Large intestine (tissue), 12 donors: ENCODE measurements at places on chromosomes 1 and 21. TPM values are rescaled to one million over a fixed set of nuclear protein-coding genes. Genes with fewer than 3 reads are reported as not detected.

The ANKRD45 gene
- 0.34 TPM for polyA plus RNA-seq

The PPP1R12B gene
- polyA plus RNA-seq: 51.8 TPM

The RGS18 gene
- polyA plus RNA-seq: 4.1 TPM

The TSSK3 gene
- polyA plus RNA-seq: 6.1 TPM

The B3GALT2 gene
- 4.9 TPM for polyA plus RNA-seq

GRCh38 chr1:54118704-54119103 is 34.1 kb downstream of the CDCP2 start:
- H3K27me3 ChIP-seq: peaks cover 2% of the 10 kb centered on the region
- H3K4me3 ChIP-seq: no peak overlapping the region
- no peaks in the 10 kb centered on the region for H3K36me3 ChIP-seq
- H3K4me1 ChIP-seq: peaks cover 8% of the 10 kb centered on the region
- no peak overlapping the region for H3K27ac ChIP-seq
- DNase-seq: no peak

The RASAL2 gene
- 17.0 TPM for polyA plus RNA-seq

The SMIM1 gene
- 66.0 TPM for polyA plus RNA-seq

The APOBEC4 gene
- polyA plus RNA-seq: 0.09 TPM

GRCh38 chr1:157626099-157626498 is 28.2 kb upstream of the FCRL4 start:
- DNase-seq: peak; percentile 7
- no peak overlapping the region for H3K4me3 ChIP-seq
- peaks cover 11% of the 10 kb centered on the region for H3K27me3 ChIP-seq
- H3K4me1 ChIP-seq: no peaks in the 10 kb centered on the region

DNA sequence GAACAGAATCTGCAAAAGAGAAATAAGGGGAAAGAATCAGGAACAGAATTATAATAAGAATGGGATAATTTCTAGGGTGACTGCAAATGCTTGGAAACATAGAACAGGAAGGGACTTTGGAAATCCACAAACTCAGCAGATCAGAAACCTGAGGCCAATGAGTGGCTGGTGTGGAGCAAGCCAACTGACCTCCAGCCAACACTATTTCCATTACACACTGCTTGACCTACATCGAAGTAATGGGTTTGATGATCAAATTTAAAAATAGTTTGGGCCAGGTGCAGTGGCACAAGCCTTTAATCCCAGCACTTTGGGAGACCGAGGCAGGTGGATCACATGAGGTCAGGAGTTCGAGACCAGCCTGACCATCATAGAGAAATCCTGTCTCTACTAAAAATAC is 284.9 kb downstream of the GRIK1 start:
- no peak overlapping the region for H3K4me3 ChIP-seq
- no peak for DNase-seq
- no peaks in the 10 kb centered on the region for H3K36me3 ChIP-seq
- no peak overlapping the region for H3K27ac ChIP-seq
- peaks cover 3% of the 10 kb centered on the region for H3K27me3 ChIP-seq

GRCh38 chr1:105427543-105427942 is 1628.9 kb upstream of the PRMT6 start:
- no peaks in the 10 kb centered on the region for H3K27me3 ChIP-seq
- H3K36me3 ChIP-seq: no peaks in the 10 kb centered on the region
- no peak overlapping the region for H3K4me3 ChIP-seq
- DNase-seq: no peak
- no peak overlapping the region for H3K27ac ChIP-seq
- H3K4me1 ChIP-seq: no peaks in the 10 kb centered on the region

The ZBED6 gene
- 18.6 TPM for polyA plus RNA-seq

The ZFP69 gene
- 4.5 TPM for polyA plus RNA-seq

GRCh38 chr1:172429331-172430127 is 9.0 kb downstream of the C1orf105 start:
- no peak overlapping the region for H3K4me3 ChIP-seq
- H3K4me1 ChIP-seq: peaks cover 5% of the 10 kb centered on the region
- H3K27me3 ChIP-seq: no peaks in the 10 kb centered on the region
- peak; percentile 55 for DNase-seq
- H3K27ac ChIP-seq: no peak overlapping the region

- H3K27me3 ChIP-seq: no peaks in the 10 kb centered on the region
- H3K27ac ChIP-seq: no peak overlapping the region
- no peak for DNase-seq
Observed at GRCh38 chr1:179206812-179207211, 22.7 kb downstream of the ABL2 start.

DNA sequence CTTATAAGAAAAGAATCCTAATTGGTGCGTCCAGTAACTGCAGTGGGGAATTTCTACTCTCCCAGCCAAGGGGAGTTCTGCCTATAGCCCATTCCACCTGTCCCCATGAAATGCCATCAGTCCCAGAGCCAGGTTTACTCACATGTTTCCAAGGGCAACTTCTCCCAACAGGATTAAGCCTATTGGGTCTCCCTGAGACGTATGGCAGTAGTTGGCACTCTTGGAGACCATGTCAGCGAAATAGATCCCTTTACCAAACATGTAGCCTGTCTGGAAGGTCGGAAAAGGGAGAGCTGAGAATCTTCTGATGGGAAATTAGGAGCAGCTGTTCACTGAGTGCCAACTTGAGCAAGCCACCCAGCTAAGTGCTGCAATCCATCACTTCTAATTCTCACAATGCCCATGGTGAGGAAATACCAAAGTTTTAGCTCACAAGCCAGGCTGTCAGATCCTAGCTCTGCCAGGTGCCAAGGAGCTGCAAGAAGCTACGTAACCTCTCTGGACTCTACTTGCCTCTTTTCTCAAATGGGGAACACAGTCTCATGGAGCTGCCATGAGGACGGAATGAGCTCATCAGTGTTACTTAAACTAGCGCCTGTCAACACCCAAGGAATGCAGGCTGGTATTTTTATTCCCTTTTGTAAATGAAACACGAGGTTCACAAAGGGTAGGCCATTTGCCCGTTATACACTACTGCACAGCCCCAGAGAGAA is 43.9 kb downstream of the PARP1 start:
- H3K27me3 ChIP-seq: no peaks in the 10 kb centered on the region
- no peak for DNase-seq
- H3K4me3 ChIP-seq: no peak overlapping the region
- no peak overlapping the region for H3K27ac ChIP-seq

The ANKRD65 gene
- 2.6 TPM for polyA plus RNA-seq

DNA sequence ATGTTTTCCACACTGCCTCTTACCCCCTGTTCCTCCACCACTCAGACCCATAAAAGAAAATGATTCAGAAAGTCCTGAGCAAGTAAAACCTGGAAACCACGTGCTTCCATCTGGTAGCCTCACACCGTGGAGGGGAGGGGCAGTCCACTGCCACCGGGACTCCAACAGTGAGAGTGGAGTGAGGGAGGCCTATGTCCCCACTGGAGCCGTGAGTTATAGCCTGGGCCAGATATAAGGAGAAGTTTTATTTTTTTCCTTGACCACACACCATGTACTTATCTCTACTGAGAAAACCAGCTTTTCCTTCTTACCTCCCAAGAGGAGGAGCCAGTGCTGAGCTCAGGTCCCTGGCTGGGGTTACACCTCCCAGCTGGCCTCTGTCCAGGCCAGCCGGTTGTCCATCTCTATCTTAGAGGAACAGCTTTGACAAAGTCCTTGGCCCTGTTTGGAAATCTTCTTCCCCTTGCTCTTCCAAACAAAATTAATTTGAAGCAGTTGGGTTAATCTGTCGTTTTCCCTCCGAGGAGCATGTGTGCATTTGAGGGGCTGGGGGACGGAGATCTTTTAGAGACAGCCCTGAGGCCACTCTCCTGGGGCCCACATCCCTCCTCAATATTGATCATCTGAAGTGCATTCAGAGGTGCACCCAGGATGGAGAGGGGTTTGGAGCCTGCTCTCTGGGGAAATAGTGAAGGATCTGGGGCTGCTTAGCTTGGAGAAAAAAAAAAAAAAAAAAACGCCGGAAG is 49.1 kb upstream of the SERBP1 start:
- H3K27me3 ChIP-seq: no peaks in the 10 kb centered on the region
- DNase-seq: peak; percentile 64
- H3K36me3 ChIP-seq: no peaks in the 10 kb centered on the region
- H3K27ac ChIP-seq: peak overlapping the region; percentile 20

The OR10J1 gene
- polyA plus RNA-seq: not detected

GRCh38 chr1:72281637-72282270 is 585 bp downstream of the NEGR1 start:
- peak overlapping the region; percentile 41 for H3K4me3 ChIP-seq
- no peak for DNase-seq
- peak overlapping the region; percentile 32 for H3K27ac ChIP-seq
- H3K4me1 ChIP-seq: no peaks in the 10 kb centered on the region
- H3K36me3 ChIP-seq: no peaks in the 10 kb centered on the region

GRCh38 chr1:205976708-205977401 is 26.3 kb downstream of the RAB7B start:
- H3K36me3 ChIP-seq: no peaks in the 10 kb centered on the region
- peak; percentile 45 for DNase-seq

- no peak for DNase-seq
- H3K27ac ChIP-seq: no peak overlapping the region
- no peaks in the 10 kb centered on the region for H3K27me3 ChIP-seq
Observed at GRCh38 chr1:9009438-9010370, 16.5 kb downstream of the SLC2A7 start.

DNA sequence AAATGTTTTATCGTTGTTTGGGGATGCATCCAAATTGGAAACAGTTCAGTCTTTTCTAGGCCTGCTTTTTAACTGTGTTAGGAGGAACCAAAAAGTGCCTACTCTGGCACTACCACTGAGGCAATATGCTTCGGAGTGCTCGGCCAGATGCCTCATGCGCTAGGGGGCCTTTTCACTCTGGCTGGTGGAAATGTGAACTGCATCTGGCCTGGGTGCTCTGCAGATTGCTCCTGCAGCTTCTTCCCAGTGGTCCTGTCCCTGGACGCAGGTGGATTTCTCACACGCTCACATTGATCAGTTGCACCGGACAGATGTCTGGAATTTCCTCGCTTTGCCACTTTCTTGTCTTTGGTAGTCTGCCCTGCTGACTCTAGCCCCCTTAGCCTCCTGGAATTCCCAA is 330.2 kb upstream of the FMN2 start:
- no peak for DNase-seq
- no peaks in the 10 kb centered on the region for H3K4me1 ChIP-seq
- H3K4me3 ChIP-seq: no peak overlapping the region
- no peaks in the 10 kb centered on the region for H3K27me3 ChIP-seq
- H3K27ac ChIP-seq: no peak overlapping the region

The MAP1LC3C gene
- 0.72 TPM for polyA plus RNA-seq

GRCh38 chr1:29162476-29163138 is 19.1 kb downstream of the SRSF4 start:
- no peak overlapping the region for H3K4me3 ChIP-seq
- peaks cover 44% of the 10 kb centered on the region for H3K4me1 ChIP-seq
- H3K27ac ChIP-seq: peak overlapping the region; percentile 8
- H3K36me3 ChIP-seq: peaks cover 50% of the 10 kb centered on the region
- no peak for DNase-seq
- H3K27me3 ChIP-seq: no peaks in the 10 kb centered on the region

- no peak for DNase-seq
- no peak overlapping the region for H3K4me3 ChIP-seq
- H3K27ac ChIP-seq: no peak overlapping the region
- no peaks in the 10 kb centered on the region for H3K4me1 ChIP-seq
- peaks cover 5% of the 10 kb centered on the region for H3K36me3 ChIP-seq
Observed at GRCh38 chr1:219189021-219189824, 15.5 kb downstream of the LYPLAL1 start.

DNA sequence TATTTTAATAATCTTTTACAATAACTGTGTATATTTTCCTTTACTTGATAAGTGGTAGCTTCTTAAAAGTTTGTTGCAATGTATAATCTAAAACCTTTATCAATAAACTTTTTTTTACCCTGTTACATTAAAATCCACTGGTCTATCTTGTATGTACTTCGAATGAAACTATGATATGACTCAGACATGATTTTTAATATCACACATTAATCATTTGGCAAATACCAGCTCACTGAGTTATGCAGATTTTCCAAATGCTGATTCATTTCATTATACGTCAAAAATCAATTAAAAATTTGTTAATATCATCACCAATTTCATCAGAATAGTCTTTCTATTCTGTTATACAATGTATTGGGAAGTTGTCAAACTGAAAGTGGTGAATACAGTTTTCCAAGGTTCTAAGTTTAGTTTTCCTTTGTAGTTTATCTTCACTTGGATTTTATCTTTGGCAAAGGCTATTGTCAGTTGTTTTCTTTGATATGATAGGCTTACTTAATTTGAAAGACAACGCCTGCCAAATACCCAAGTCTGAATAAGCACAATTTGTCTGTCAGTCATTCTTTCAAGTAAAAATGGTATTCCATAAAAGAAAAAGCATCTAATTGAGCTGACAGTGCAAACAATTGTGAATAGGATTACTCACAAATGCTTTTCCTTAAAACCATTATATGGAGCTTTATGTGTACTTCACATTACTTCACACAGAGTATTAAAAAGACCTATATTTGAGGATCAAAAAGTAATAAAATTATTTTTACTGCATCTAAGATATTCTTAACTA is 127.0 kb downstream of the NME7 start:
- H3K27ac ChIP-seq: no peak overlapping the region
- no peaks in the 10 kb centered on the region for H3K27me3 ChIP-seq
- no peak overlapping the region for H3K4me3 ChIP-seq
- H3K36me3 ChIP-seq: no peaks in the 10 kb centered on the region

- no peak overlapping the region for H3K27ac ChIP-seq
- no peaks in the 10 kb centered on the region for H3K36me3 ChIP-seq
- DNase-seq: no peak
- no peaks in the 10 kb centered on the region for H3K27me3 ChIP-seq
- H3K4me3 ChIP-seq: no peak overlapping the region
Observed at GRCh38 chr1:89815611-89816010, 5.2 kb upstream of the LRRC8D start.

- no peaks in the 10 kb centered on the region for H3K36me3 ChIP-seq
- H3K27ac ChIP-seq: no peak overlapping the region
Observed at GRCh38 chr1:180916771-180917170, 4.1 kb downstream of the KIAA1614 start.

DNA sequence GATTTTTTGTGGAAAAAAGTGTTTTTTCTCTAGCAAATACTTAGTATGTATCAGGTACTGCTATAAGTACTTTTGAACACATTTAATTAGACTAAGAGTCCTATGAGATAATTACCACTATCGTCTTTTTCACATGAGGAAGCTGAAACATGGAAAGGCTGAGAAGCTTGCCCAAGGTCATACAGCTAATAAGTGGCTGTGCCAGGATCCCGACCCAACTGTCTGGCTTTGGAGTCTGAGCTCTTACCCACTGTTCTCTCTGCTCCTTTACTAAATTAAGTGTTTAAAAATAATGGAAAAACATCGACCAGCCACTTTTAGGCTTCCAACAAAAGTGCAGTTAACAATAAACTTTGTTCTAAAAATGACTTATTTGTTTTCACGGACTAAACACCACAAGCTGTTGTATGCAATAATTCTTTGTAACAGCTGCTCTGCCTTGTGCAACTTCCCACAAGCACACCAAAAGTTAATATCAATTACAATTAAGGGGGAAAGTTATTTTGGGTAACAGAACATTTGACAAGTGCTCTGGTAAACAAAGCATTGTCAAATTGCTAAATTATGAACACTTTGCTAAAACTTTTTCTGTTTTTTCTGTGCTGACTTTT is 75.7 kb downstream of the CRB1 start:
- no peaks in the 10 kb centered on the region for H3K27me3 ChIP-seq
- DNase-seq: no peak
- no peak overlapping the region for H3K27ac ChIP-seq
- H3K4me3 ChIP-seq: no peak overlapping the region
- no peaks in the 10 kb centered on the region for H3K36me3 ChIP-seq
- H3K4me1 ChIP-seq: no peaks in the 10 kb centered on the region

The WLS gene
- 63.3 TPM for polyA plus RNA-seq

The ANGPTL1 gene
- 11.0 TPM for polyA plus RNA-seq

The FCMR gene
- 4.4 TPM for polyA plus RNA-seq

The TNNT2 gene
- polyA plus RNA-seq: 20.8 TPM

GRCh38 chr1:100581096-100581705 is 43.3 kb downstream of the GPR88 start:
- H3K4me3 ChIP-seq: no peak overlapping the region
- no peak overlapping the region for H3K27ac ChIP-seq
- no peak for DNase-seq
- no peaks in the 10 kb centered on the region for H3K27me3 ChIP-seq
- no peaks in the 10 kb centered on the region for H3K4me1 ChIP-seq
